NCI-H446 treated with DMSO at 0.1 percent for 48 hours (cell line): ENCODE measurements at places on chromosomes 3 and 15.

- DNase-seq: no peak
Measured at GRCh38 chr3:75396316-75396802, 267.8 kb upstream of the FRG2C start.

DNA sequence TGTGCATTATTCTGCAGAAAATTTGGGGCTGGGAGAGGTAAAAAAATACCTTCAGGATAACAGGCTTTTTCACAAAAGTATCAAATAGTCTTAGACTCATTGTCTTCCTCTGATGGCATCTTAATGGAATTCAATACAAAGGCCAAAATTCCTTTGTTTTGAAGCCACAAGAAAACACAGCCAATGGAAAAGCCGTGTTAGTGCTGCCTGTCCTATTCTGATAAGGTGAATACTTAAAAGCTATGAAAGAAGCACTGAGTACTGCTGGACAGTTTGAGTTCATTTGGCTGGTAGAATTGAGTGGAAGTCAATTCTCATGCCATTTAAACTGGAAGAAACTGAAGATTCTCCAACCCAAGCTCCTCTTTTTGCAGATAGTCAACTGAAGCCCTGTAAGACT is 395.3 kb upstream of the TPRG1 start:
- no peak for DNase-seq

DNA sequence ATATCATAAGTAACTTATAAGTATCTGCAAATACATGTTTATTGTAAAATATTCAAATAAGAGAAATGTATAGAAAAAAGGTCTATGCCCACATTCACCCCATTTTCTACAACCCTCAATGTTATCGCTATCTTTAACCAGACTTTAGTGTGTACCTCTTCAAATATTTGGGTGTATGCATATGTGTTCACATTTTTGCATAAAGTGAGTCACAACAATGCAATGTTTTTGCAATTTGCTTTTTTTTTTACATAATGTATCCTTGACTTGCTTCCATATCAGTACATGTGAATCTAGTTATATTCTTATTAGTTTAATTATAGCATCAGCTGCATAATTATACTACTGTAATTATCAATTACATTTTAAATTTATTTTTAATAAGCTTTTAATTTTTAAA is 117.3 kb upstream of the LYSMD4 start:
- no peak for DNase-seq

GRCh38 chr15:85690561-85691231 is 104.0 kb downstream of the KLHL25 start:
- no peak for DNase-seq

DNA sequence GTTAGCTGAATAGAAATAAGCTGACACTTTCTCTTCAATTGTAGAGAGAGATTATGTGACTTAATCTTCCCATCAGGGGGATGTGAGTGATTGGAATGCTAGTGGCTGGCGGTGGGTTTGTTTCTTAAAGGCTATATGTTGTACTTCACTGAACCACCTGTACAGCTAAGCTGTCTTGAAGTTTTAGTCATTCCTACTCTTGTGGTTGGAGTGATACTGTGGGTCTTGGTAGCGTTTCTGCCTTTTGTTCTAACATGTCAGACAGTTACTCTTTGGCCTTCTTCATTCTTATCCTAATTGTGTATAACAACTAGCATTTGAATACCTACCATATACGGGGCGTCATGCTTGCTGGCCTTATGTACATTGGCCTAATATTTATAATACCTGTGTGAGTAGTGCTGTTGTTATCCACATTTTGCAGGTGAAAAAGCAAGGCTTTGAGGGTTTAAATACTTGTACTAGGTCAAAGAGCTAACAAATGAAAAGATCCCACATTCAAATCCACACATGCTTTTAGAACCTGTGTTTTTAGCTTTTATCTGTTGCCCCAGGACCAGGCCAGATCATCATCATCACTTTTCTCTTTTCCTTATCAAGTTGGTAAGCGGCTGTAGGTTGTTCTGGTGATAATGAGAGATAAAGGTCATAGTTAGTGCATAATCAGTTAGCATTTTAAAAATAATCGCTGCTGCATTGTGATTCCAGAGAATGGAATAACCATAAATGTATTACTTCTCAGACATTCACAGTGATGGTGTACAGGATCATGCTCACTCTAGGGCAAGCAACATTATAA is 50.2 kb downstream of the AKAP13 start:
- no peak for DNase-seq

GRCh38 chr15:34470892-34471291 is 33.3 kb upstream of the GOLGA8A start:
- no peak for DNase-seq

- no peak for DNase-seq
Measured at GRCh38 chr15:90451053-90451850, 63.2 kb downstream of the IQGAP1 start.

- no peak for DNase-seq
Measured at GRCh38 chr3:155153242-155154186, 73.4 kb downstream of the MME start.

DNA sequence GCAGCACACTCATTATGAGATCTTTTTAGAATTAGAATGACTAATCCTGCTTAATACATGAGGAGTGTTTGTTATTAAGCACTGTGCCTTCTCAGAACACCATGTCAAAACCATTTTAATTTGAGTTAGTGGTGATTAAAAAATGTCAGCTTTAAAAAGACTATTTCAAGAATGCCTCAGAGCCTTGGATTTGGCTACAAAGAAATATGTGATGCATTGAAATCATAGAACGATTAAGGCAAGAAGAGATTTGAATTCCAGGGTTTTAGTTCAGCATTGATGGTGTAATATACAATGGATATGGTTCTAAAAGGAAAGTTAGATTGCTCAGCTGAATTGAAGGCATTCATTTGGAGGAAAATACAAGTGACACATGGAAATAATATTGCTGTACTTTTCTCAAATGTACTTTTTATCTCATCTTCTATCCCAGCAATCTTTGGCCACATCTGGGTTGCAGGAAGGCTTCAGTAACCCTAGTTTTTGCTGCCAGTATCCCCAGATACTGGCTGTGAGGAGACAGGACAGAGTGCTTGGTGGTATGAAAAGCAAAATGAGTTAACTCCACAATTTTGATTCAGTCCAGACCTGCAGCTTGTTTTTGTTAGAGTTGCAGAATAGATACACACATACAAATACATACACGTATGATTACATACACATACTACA is 303.8 kb downstream of the CLSTN2 start:
- DNase-seq: no peak

- no peak for DNase-seq
Measured at GRCh38 chr15:73617301-73617831, 15.8 kb downstream of the NPTN start.

DNA sequence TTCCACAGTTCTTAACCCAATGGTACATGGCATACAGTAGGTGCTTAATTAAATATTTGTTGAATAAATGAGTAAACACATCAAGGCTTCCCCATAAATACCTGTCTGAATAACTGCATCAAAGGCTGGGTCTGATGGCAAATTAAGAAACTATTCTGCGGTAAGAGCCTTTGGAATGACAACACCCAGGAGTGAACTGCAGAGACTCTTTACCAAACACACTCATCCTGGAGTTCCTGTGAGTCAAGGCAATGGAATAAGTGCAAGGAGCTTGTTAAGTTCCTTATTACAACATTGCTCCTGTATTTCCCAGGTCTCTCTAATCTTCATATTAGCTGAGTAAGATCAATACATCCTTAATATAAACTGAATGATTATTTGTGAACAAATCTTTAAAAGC is 119.9 kb upstream of the STT3B start:
- DNase-seq: no peak

DNA sequence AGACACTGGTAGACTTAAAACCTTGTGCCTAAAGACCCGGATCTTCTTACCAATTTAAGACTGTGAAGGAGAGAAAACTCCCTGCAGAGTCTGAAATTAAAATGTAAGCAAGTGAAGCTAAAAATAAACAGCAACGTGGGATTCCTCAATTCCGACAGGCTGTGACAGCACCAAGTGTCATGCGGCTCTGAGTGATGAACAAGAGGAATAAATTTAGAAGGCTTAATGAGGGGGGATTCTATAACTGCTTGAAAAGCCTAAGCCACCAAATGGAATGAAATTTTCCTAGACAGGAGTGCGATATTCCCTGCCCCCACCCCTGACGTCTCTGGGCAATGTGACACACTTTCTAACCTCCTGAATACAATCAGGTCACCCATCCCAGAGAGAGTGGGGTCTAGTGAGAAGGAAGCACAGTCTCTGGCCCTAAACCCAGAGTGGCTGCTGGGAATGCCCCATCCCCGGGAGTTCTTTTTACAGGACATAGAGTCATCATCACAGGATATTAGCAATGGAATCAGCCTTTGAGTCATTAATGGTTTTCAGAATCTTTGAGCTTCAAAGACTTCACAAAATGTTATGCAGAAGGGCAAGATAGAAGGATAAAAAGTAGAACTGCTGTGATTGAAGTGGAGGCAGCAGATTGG is 114.3 kb downstream of the EDEM1 start:
- no peak for DNase-seq

GRCh38 chr15:69731081-69731330 is 278.4 kb downstream of the RPLP1 start:
- DNase-seq: no peak

- DNase-seq: no peak
Measured at GRCh38 chr15:33915571-33916407, 52.5 kb upstream of the CHRM5 start.

- no peak for DNase-seq
Measured at GRCh38 chr3:193868590-193868989, 267.4 kb upstream of the HES1 start.

- no peak for DNase-seq
Measured at GRCh38 chr3:176816937-176817336, 380.3 kb downstream of the TBL1XR1 start.

DNA sequence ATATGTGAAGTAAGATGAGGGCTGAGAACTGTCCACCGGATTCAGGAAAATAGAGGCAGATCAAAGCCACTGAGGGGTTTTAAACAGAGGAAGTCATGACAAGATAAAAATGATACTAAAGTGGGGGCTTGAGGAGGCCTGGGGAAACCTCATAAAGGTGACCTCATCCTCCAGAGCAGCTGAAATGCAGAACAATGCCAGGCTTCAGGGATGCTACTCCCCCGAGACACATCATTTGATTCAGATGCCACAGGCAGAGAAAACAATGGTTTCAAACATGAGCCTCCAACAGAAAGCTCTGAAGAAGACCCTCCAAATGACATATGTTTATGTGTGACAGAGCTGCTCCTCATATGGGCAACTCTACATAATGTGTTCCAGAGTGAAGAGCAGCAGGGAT is 6.4 kb downstream of the CFAP20DC start:
- no peak for DNase-seq

GRCh38 chr3:12904951-12905315 is 63.6 kb upstream of the RPL32 start:
- no peak for DNase-seq

DNA sequence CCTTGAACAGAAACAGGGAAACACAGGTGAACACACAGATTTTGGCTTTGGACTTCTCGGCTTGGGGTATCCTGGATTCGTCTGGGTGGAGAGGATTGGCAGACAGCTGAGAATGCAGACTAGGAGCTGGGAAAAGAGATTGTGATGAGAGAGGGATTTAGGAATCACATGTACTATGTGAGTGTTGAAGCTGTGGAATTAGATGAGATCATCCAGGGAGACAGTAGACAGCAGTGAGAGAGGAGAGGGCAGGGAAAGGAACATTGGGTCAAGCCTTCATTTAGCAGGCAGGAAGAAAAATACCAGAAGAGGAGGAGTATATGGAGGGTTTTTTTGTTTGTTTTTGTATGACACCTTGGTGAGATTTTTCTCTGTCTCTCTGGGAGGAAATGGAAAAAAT is 262.1 kb upstream of the TBL1XR1 start:
- no peak for DNase-seq

DNA sequence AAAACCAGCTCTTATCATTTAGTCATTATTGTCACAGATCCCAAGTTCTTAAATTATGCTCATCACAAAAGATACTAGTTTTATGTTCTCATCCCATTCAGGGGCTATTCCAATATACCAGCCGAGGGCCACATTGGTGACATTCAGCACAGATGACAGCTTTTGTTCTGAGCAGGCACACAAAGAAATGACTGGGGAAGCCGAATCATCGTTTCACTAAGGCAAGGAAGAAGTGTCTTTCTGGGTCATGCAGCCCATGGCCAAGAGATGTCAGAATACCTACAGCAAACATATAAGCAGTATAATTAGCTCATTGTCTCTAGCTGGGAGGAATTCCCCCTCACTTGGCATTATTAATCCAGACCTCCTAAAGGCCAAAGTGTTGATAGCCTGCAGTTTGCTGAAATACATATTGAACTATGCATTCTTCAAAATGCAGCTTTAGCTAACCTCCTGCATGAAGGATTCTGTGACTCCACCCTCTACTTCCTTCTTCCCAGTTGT is 100.2 kb downstream of the CNTN4 start:
- no peak for DNase-seq

- no peak for DNase-seq
Measured at GRCh38 chr3:149163066-149163465, 33.6 kb downstream of the HPS3 start.

- no peak for DNase-seq
Measured at GRCh38 chr3:141405591-141405990, 37.3 kb downstream of the ZBTB38 start.

DNA sequence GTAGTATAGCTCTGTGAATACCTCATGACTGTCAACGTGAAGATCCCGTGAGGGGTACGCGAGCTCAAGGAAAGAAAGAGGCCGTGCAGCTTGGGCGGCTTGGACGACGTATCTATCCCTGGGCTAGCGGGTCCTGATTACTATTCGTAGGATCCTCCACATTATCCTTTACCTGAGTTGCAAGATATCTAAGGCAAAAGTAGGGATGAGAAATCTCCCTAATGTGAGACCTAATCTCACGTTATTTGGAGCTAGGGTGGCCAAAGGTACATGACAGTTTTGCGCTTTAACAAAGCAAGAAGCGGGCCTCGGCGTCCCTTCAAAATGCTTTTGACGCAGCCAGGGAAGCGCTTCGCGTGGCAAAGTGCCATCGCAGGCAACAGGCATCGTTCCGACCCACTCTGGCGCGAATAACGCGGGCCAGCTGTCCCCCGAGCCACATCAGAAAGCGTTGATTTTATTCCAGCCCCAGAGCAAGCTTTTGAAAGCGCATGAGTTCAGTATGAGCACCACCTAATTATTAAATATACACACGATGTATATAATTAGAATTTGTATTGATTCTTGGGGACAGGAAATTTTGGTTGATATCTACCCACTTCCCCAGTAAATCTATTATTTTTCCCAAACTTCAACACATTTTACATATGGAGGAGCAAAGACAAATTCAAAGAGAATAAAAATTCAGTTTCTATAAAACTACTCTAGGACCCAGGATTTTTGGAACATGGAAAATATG is 2.5 kb upstream of the EOMES start:
- no peak for DNase-seq

GRCh38 chr15:78207641-78208340 is 26.6 kb downstream of the ACSBG1 start:
- DNase-seq: no peak
